ENCODE measurements at places on chromosomes 2 and 18. TPM values are rescaled to one million over a fixed set of nuclear protein-coding genes. Genes with fewer than 3 reads are reported as not detected.
A peak's percentile ranks its signal among the peaks of the same experiment; 100 is the strongest.

- H3K4me3 ChIP-seq, result no peak overlapping the region
- no peaks in the 10 kb centered on the region for H3K36me3 ChIP-seq
These were observed 22.4 kb downstream of the CYP27C1 start for GRCh38 chr2:127197475-127198385.

Gene LRRC30
- total RNA-seq, result not detected

GRCh38 chr2:217994776-217995274 is 8.0 kb downstream of the TNS1 start:
- no peak overlapping the region for H3K27ac ChIP-seq
- no peak for DNase-seq
- no peak overlapping the region for H3K4me3 ChIP-seq
- no peaks in the 10 kb centered on the region for H3K36me3 ChIP-seq
- H3K4me1 ChIP-seq, result no peaks in the 10 kb centered on the region
- H3K27me3 ChIP-seq, result no peaks in the 10 kb centered on the region

Gene RNU2-63P
- not detected for total RNA-seq

DNA sequence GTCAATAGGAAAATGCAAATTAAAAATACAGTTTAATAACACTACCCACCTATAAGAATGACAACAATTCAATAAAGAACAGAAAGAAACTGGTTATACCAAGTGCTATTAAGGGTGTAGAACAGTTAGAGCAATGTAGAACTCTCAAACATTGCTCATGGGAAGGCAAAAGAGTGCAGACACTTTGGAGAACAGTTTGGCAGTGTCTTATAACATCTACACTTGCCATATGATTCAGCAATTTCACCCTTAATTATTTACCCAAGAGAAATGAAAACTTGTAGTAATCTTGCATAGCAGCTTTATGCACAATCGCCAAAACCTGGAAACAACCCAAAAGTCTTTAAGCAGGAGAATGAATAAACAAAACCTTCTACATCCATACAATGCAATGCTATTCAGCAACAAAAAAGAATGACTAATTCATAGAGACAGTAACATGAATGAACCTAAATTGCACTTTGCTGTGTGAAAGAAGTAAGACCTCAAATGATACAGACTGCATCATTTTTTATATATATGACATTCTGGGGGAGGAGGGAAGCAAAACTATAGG is 455.2 kb downstream of the THSD7B start:
- H3K27me3 ChIP-seq, result no peaks in the 10 kb centered on the region
- no peak for DNase-seq
- H3K36me3 ChIP-seq, result no peaks in the 10 kb centered on the region
- H3K27ac ChIP-seq, result no peak overlapping the region
- H3K4me1 ChIP-seq, result no peaks in the 10 kb centered on the region

DNA sequence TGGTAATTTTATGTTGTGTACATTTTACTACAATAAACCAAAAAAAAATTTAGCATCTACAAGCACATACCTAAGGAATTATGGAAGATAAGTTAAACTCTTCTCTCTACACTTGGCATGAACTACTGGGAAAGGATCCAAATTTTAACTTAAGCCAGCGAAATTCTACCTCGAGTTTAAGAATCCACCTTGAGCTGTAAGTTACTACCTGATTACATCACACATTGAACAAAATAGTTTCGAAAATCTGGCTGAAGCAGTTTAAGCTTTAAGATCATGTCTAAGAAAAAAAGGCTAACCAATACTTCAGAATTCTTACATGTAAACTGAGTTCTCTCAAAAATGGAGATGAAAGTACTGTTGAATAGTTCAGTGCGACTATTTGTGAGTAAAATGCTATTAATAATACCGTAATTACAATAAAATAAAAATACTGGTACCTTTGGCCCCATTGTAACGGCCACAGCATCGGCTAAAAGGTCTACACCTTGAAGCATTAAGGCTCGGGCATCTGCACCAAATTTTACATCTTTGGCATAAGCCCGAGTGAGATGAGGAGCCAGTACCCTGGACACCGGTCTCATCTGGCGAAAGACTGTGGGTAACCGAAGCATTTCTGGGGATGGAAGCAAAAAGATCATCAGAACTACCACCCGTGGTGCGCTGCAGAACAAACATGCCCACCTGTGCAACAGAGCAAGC is 1.3 kb downstream of the HSPD1 start:
- peaks cover 65% of the 10 kb centered on the region for H3K36me3 ChIP-seq
- no peaks in the 10 kb centered on the region for H3K27me3 ChIP-seq
- H3K4me3 ChIP-seq, result peak overlapping the region; percentile 84
- H3K27ac ChIP-seq, result peak overlapping the region; percentile 35
- no peak for DNase-seq

- H3K27me3 ChIP-seq, result no peaks in the 10 kb centered on the region
These were observed 231.0 kb downstream of the INSIG2 start for GRCh38 chr2:118319271-118319684.

DNA sequence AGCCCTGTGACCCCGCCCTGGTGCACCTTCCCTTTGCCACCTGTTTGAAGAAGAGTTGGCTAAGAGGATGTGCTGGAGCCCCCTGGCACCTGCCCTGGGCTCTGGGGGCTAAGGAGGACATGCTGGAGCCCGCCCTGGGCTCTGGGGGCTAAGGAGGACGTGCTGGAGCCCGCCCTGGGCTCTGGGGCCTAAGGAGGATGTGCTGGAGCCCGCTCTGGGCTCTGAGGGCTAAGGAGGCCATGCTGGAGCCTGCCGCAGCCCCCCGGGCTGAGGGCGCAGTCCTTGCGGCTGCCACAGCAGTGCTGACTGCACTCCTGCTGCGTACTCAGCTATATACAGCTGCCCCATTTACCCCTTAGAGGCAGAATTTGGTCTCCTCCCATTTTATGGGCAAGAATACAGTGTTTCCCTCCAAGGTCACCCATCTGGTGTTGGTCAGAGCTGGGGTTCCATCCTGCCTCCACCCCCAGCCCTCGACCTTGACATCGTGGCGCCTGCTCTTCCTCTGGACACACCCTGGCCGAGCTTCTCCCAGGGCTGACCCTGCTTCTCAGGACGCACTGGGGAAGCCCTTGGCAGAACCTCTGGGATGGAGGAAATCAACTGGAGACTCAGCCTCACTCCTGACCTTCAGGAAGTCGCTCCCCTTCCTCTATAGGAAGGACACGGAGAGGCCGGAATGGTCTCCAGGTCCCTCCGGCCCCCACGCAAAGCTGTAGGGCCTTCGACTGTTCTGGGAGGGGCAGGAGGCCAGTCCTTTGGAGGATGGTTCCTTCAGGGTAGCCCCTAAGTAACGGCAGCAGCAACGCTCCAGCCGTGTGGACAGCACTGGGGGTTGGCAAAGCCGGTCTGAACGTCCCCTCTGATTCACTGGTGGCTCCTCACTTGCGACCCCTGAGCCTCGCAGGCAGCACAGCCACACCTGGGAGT is 65.0 kb upstream of the HPCAL1 start:
- DNase-seq, result no peak
- H3K27me3 ChIP-seq, result no peaks in the 10 kb centered on the region
- H3K27ac ChIP-seq, result no peak overlapping the region
- H3K4me1 ChIP-seq, result no peaks in the 10 kb centered on the region

All from GM23338 (cell line).